ENCODE measurements at places on chromosomes 4 and X.

GRCh38 chr4:110484767-110485166 is 8.8 kb downstream of the ENPEP start:
- no peak for DNase-seq

GRCh38 chr4:88457307-88458103 is 586 bp downstream of the HERC5 start:
- peak; percentile 22 for DNase-seq

DNA sequence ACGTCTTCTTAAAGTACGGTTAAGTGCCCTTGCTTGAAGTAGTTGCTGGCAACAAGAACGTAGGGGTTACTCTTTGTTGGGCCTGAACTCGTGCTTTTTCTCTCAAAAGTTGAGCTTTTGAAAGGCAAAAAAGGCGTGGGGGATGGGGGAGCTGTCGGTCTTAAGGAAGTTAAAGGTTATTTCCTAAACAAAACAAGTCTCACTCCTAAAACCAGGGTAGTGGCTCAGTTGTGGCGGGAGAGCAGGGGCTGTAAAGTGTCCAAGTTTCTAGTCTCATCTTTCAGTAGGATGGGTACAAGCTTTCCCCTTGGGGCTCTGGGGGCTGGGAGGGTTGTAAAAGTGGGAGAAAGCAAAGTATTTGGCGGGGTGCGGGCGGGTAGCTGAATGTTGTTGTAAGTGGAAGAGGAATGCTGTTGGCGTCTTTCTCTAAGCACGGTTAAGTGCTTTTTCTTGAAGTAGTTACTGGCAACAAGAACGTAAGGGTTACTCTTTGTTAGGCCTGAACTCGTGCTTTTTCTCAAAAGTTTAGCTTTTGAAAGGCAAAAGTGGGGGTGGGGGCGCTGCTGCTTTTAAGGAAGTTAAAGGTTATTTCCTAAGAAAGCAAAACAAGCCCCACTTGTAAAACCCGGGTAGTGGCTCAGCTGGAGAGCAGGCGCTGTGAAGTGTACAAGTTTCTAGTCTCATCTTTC is 904 bp upstream of the WDR1 start:
- DNase-seq = no peak

DNA sequence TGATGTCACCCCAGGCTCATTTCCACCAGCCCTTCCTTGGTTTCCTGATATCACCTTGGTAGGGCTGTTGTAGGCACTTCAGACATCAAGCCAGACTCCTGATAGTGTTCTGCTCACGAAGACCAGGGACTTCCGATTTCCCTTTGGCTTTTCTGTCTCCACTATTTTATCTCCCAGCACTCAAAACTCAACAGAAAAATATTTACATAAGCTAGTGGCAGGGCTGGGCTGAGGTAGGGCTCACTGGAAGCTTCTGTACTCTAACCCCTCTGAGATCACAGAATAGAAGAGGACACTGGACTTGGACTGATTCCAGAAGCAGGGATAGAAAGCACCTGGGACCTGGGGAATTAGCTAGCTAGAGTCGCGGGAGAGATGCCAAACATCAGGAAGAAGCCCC is 34.4 kb upstream of the EFNB1 start:
- DNase-seq = no peak

- no peak for DNase-seq
Observed at GRCh38 chr4:68162196-68162595, 32.5 kb upstream of the TMPRSS11F start.

DNA sequence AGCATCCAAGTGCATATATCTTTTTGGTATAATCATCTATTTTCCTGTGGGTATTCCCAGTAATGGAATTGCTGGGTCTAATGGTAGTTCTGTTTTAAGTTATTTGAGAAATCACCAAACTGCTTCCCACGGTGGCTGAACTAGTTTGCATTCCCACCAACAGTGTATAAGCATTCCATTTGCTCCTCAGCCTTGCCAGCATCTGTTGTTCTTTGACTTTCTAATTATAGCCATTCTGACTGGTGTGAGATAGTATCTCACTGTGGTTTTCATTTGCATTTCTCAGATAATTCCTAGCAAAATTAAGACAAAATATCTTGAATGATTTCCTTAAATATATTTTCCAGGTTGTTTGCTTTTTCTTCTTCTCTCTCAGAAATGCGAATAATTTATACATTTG is 341.1 kb downstream of the GBA3 start:
- DNase-seq = no peak

- DNase-seq = no peak
Observed at GRCh38 chr4:172851534-172851933, 317.1 kb upstream of the GALNT7 start.

DNA sequence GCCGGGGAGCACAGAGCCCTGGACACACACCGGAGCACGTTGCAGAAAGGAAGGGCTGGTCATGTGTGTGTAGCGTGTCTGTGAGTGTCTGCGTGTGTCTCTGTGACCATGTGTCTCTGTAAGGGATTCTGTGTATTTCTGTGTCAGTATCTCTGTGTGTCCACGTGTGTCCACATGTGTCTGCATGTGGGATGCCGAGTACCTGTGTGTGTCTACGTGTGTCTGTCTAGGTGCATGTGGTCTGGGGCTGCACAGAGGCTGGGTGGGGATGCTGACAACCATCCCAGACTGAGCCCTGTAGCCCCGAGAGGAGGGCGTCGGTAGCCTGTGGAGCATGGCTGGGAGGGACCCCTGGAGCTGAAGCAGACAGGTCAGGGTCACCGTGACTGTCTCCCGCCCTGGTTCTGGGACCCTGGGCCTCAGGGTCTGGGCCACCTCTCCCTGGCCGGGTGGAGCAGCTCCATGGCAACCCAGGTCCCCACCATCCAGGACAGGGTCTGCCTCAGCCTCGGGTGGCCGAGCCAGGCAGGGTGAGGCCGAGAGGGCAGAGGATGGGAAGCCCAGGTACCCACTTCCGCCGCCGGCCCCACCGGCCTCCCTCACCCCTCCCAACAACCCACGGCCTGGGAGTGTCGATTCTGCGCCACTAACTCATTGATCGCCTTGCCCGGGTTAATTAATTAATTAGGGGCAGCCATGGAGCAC is 122.7 kb downstream of the FAM53A start:
- DNase-seq = no peak

- DNase-seq = no peak
Observed at GRCh38 chr4:48127231-48127630, 6.8 kb downstream of the TXK start.

- no peak for DNase-seq
Observed at GRCh38 chr4:118337954-118338353, 14.8 kb downstream of the PRSS12 start.

DNA sequence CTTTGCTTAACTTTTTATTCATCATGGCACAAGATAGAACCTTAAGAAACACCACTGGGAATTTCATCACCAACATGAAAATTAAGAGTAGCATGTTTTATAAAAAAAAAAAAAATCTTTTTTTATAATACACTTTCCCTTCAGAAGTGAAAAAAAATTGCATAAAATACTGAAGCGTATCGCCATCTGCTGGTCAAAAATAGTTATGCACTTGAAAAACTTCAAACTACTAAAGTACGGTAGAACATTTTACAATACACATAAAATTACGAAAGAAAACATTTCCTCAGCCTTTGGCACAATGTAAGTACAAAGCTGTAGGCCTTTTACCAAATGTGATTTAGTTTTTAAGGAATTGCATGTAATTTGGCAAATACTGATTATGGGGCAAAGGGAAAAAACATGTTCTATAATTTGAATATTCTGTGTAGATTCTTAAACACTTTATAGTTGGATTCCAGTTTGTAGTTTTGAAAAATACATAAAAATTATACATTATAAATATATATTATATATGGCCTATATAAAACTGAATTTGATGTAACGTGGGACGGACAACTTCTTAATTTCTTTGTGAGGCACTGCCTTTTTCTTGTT is 26.5 kb downstream of the HCCS start:
- DNase-seq = no peak

GRCh38 chrX:149711545-149712236 is at the start of gene MAGEA11:
Gene MAGEA11, plus strand, starts transcription at chrX:149712060. Its CDS starts 1,100 bp downstream, at chrX:149713160.
- DNase-seq = no peak

DNA sequence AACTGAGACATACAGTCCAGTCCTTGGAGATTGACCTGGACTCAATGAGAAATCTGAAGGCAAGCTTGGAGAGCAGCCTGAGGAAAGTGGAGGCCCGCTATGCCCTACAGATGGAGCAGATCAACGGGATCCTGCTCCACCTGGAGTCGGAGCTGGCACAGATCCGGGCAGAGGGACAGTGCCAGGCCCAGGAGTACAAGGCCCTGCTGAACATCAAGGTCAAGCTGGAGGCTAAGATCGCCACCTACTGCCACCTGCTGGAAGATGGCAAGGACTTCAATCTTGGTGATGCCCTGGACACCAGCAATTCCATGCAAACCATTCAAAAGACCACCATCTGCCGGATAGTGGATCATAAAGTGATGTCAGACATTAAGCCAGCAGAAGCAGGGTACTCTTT is 20.4 kb upstream of the FRMPD3 start:
- no peak for DNase-seq

DNA sequence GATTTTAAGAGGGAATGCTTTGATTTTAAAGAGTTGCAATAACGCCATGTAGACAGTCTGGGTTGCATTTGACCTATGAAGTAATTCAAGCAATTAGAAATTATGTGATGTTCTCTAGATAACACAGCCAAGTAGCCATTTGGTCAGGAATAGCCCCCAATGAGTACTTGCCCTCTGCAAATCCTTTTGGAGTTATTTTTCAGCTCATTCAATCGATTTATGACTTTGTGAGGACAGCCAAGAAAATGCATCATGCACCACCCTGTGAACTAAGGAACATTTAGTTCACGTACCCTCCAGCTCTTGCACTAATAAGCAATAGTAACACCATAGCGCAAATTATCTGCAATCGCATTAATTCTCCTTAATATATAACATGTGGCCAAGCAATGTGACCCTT is 552.6 kb upstream of the INTU start:
- DNase-seq = no peak

DNA sequence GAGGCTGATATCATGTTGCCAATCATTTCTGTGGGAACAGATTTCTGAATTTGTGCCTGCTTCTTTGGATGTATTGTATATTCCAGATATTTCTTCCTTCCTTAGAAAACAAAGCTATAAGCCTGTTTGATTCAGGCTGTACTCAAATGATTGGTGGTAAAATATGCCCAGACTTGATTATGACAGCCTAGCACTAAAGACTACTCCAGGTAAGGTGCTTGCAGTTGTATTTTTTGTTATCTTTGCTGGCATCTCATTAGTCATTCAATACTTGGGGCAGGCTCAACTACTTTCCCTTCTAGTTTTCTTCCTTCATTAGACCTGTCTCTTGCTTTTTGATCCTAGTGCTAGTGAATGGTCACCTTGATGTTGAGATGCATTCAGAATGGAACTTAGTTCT is 90.6 kb downstream of the ZNF518B start:
- DNase-seq = no peak

GRCh38 chr4:188767496-188767895 is 628.3 kb downstream of the TRIML1 start:
- no peak for DNase-seq

- DNase-seq = no peak
Observed at GRCh38 chr4:134727696-134728095, 526.1 kb upstream of the PABPC4L start.

- DNase-seq = no peak
Observed at GRCh38 chr4:140059159-140059558, 94.8 kb downstream of the MAML3 start.

DNA sequence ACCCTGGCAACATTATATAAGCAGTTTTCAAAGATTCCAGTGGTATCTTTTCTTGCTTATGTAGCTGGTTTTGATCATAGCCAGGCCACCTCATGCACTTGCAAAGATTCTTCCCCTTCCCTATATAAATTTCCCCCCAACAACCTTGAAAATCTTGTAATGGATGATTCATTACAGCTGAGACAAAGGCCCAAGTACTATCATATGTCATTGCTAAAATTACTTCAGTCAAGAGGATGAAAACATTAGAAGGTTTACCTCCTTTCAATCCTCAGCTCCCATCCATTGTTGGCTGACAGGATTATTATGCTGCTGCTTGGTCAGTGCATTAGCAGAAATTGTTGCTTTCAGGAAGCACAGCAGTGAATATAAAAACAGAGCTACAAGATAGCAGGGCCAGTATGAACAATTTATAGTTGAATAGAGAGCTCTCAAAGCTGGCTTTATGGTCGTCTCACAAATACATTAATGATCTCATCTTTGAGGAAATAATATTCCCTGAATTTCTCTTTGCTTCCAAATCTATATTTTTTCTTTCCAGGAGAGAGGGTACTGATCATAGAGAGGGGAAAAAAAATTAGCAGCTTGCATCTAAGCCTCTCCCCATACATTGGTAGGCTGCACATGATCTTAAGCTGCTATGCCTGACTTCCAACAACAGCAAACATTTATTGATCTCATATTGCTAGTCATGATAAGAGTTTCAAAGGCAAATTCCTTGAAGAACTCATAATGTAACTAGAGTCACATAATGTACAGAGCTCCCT is 7.7 kb upstream of the ARHGEF38 start:
- no peak for DNase-seq

- no peak for DNase-seq
Observed at GRCh38 chrX:82384401-82384800, 1123.7 kb upstream of the POU3F4 start.

DNA sequence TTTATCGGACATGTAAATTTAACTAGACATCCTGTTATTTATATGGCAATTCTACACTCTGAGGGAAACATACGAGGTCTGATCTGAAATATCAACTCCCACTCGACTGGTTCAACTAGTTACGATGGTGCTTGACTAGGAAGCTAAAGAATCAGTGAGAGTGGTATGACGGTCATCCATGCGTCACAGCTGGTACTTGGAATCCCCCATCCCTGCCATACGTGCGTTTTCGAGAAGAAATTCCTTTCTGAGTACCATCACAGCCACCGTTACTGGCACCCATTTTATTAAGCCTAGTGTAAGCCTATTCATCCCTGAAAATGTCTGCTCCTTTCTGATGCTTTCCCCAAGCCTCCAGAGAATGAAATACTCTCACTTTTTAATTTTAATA is 695 bp upstream of the PIGA start:
- DNase-seq = no peak

GRCh38 chr4:62145276-62145675 is 945.1 kb downstream of the ADGRL3 start:
- DNase-seq = no peak

DNA sequence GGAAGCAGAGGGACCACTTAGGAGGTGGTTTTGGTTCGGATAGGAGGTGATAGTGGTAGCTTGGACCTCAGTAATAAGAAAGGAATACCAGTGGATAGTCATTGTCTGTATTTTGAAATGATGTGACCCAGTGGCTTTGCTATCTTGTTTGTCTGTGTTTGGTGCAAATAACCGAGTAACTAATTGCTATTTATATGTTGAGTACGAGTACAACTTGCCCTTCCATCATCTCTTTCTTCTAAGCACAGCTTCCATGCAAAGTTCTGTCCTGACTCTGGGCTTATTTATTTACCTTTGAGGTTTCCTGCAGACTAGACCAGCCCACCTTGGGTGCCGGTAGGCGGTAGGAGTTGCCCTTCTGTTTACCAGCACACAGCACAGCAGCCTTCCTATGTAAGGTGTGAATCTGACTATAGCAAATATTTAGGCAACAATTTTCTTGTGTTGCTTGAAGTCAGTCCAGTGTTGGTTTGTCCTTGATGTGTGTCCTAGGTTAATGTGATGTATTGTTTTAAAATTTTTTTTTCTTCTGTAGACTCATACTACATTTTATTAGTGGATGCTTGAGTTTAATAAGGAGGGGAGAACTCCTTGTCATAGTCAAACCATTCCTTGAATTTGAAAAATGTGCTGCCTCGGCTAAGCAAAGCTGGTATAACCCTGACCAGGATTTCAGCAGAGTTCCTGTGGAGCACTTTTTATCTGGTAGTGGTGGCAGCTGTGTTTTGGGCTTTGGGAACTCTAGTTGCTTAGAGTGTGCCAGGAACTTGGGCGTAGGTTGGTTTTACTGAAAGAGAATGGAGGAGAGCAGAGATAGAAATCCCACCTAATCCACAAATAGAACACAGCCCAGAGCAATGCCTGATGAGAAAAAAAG is 21.9 kb downstream of the PTTG2 start:
- DNase-seq = no peak
